K562 (cell line): ENCODE measurements at places on chromosomes 7 and 10.

DNA sequence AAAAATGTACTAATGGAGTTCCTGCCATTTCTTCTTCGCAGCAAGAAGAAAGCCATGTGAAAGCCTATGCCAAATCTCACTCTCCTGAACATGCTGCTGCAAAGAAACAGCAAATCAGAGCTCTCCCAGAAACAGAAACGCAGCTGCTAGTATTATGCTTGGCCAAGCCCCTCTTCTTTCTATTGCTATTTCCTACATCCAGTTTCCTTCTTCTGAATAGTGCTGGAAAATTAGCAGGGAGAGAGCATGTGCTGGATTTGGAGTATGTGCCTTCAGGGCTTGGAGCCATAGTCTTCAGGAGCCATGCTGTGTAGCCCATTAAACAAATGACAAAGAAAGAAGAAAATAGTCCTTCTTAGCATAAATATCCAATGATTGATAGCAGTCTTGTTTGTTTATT is 852.0 kb upstream of the PHF14 start:
- no peak for DNase-seq

DNA sequence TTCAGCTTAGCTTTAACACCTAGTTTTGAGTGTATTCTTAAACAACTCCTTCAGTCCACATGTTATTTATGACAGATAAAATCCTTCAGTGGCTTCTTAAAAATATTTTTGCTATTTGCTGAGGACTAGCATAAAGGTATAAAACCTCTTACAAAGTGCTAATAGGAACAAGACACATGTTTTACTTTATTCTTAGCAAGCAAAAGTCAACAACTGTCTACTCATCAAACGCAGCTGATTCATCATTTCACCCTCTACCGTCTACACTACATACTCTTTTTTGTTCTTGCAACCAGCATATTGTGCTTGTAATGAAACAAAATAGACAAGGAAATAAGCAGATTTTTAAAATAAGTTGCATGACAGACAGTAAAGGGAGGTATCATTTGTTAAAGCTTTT is 319.7 kb downstream of the SNX13 start:
- no peak for DNase-seq

- peak; percentile 6 for DNase-seq
These were observed 251.4 kb upstream of the HABP2 start for GRCh38 chr10:113301342-113301984.

GRCh38 chr7:28954471-28954870 is 3.7 kb downstream of the TRIL start:
- no peak for DNase-seq

- peak; percentile 24 for DNase-seq
These were observed 67.3 kb downstream of the GLCCI1 start for GRCh38 chr7:8035647-8036518.

DNA sequence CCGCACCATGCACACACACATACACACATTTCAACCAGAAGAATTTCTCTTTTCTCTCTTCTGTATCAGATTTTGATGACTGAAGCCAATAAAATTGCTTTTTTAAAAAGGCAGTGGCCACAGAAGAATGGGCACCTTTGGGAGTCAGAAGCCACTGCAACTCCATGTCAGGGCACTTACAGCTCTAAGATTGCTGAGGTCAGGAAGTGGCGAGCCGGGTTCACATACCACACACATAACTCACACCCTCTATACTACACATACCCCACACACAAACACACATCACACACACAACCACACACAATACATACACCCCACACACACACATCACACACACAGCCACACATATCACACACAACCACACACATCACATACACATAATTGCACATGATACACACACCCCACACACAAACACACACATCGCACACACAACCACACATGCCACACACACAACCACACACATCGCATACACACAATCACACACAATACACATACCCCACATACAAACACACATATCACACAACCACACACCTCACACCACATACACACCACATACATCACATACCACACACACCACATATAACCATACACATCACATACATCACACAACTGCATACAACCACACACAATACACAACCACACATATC is 31.2 kb downstream of the GPRIN2 start:
- no peak for DNase-seq

DNA sequence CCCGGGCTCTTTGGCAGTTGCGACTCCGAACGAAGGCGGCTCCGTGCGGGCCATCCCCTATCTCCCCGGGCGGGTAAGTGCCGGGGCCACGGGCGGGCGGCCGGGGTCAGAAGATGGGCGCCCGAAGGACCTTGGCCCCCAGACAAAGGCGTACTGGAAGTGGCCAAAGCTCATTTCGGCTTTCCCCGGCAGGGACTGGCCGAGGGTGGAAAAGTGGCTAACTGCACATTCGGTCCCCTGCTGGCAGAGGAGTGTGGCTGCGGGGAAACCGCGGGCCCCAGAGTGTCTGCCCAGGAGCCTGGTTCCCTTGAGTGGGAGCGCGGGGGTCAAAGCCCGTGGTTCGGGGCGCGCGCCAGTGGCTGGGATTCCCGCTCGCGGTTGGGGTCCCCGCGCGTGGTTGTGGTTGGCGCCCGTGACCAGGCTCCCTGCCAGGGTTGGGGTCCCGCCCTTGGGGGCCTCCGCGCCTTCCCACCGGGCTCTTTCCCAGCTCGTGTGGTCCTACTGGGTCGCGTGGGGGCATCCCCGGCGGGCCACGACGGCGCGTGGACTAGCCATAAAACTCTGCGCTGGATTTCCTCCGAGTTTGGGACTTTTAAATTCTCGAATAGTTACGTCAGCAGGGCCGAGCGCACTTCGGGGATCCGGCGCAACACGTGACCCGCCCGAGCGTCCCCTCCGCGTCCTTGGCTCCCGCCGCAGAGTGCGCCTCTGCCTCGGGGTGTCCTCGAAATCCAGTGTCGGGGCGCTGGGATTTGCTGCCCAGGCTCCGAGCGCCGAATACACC is 124.4 kb downstream of the TACC2 start:
- peak; percentile 16 for DNase-seq

GRCh38 chr10:117342641-117343040 is 32.6 kb downstream of the PDZD8 start:
- DNase-seq = no peak

- DNase-seq = no peak
These were observed 74.2 kb downstream of the CUL2 start for GRCh38 chr10:35015843-35016408.

GRCh38 chr10:61120805-61121204 is 176.8 kb upstream of the RHOBTB1 start:
- DNase-seq = no peak
